ENCODE measurements at places on chromosomes 2 and 18. TPM values are rescaled to one million over a fixed set of nuclear protein-coding genes. Genes with fewer than 3 reads are reported as not detected.

CAMKMT gene
- total RNA-seq: 2.9 TPM

CAPN14 gene
- 0.29 TPM for total RNA-seq

MFSD6 gene
- total RNA-seq: 28.4 TPM

CHRND gene
- not detected for total RNA-seq

C1QL2 gene
- not detected for total RNA-seq

KCNF1 gene
- not detected for total RNA-seq

LDAH gene
- 62.4 TPM for total RNA-seq

SMCHD1 gene
- total RNA-seq: 84.4 TPM

SH3RF3 gene
- total RNA-seq: 8.7 TPM

SERPINB10 gene
- not detected for total RNA-seq

FRZB gene
- total RNA-seq: 9.5 TPM

SCYGR4 gene
- total RNA-seq: not detected

KCNJ3 gene
- total RNA-seq: not detected

YWHAQ gene
- total RNA-seq: 155 TPM

IL36G gene
- total RNA-seq: not detected

TOGARAM2 gene
- 0.61 TPM for total RNA-seq

GLI2 gene
- total RNA-seq: 3.6 TPM

HOXD8 gene
- total RNA-seq: 25.8 TPM

IFIH1 gene
- total RNA-seq: 5.6 TPM

DYSF gene
- 10.2 TPM for total RNA-seq

UGT1A10 gene
- not detected for total RNA-seq

BOLL gene
- total RNA-seq: not detected

AMER3 gene
- not detected for total RNA-seq

MRO gene
- 0.24 TPM for total RNA-seq

MBP gene
- 12.1 TPM for total RNA-seq

CNDP1 gene
- total RNA-seq: not detected

CNTNAP5 gene
- not detected for total RNA-seq

XIRP2 gene
- not detected for total RNA-seq

ANTXR1 gene
- total RNA-seq: 104 TPM

TSPYL6 gene
- total RNA-seq: not detected

GRHL1 gene
- 0.24 TPM for total RNA-seq

LIMS3 gene
- total RNA-seq: not detected

OBSL1 gene
- 146 TPM for total RNA-seq

AQP12B gene
- total RNA-seq: not detected

SDC1 gene
- 30.1 TPM for total RNA-seq

BZW1 gene
- 322 TPM for total RNA-seq

MOCOS gene
- total RNA-seq: 1.4 TPM

ABCB11 gene
- total RNA-seq: not detected

NGEF gene
- 0.29 TPM for total RNA-seq

DLX1 gene
- total RNA-seq: 0.14 TPM

NOSTRIN gene
- total RNA-seq: 181 TPM
